ENCODE measurements at places on chromosomes 12 and 14. TPM values are rescaled to one million over a fixed set of nuclear protein-coding genes. Genes with fewer than 3 reads are reported as not detected.
A peak's percentile ranks its signal among the peaks of the same experiment; 100 is the strongest.

Gene TMEM179
- total RNA-seq: 1.4 TPM

Gene GPD1
- 0.81 TPM for total RNA-seq

Gene TBPL2
- total RNA-seq: not detected

Gene MCRS1
- 33.6 TPM for total RNA-seq

Gene OR6C68
- total RNA-seq: not detected

Gene SPX
- total RNA-seq: 0.99 TPM

DNA sequence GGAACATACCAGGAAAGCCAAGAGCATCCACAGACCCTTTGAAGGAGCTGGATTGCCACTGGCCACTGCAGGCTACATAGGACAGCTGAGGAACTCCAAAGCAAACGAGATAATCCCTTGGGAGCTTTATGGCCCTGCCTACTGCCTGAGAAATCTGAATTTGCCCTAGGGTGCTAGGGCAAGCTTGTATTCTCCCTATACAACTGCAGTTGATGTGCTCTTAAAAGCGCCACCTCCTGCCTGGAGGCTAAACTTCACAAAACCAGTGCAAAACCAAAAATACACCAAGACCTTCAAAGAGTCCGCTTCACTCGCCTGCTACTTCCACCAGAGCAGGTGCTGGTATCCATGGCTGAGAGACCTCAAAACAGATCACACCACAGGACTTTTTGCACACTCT, 99.6 kb upstream of the KRR1 start:
- no peak for DNase-seq

DNA sequence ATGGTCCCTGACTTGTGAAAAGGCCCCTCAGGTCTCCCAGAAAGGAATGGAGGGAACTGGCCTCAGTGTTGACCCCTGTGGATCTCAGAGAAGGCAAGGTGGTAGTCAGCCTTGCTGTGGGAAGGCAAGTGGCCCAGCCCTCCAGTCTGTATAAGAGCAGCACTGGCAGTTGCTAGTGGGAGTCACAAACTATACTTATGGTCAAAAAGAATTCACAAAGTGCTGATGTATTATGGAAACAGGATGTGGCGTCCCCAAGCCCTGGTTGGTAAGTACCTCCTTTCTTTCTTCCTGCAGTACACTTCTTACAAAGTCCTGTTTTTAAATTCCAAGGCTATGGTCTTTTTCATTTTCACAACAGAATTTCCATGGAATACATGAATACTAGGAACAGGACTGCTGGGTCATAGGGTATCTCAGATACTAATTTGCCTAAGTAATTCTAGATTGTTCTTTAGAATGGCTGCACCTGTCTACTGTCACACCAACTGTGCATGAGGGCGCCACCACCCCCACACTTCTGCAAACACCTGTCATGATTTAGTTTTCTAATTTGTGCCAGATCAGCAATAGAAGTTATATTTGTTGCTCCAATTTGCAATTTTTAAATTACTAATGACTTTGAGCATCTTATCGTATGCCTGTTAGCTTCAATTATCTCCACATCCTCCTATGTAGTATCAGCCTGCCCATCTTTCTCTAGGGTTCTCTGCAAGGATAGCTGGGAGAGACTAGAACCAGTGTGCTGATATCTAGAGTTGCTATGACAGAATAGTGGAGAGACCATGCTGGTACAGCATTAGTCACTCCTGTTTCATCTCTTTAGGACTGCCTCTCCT, 40.7 kb upstream of the TMEM263 start:
- no peak for DNase-seq

- no peak for DNase-seq
Measured at GRCh38 chr14:90398841-90399540, 2.2 kb downstream of the CALM1 start.

- no peak for DNase-seq
Measured at GRCh38 chr14:72631401-72631800, 262.5 kb downstream of the DPF3 start.

- no peak for DNase-seq
Measured at GRCh38 chr12:28574746-28575592, 384.7 kb downstream of the CCDC91 start.

- DNase-seq: no peak
Measured at GRCh38 chr12:58202933-58203718, 261.8 kb downstream of the ATP23 start.

GRCh38 chr12:94435511-94435927, 24.1 kb downstream of the CEP83 start:
- no peak for DNase-seq

- peak; percentile 92 for DNase-seq
Measured at GRCh38 chr12:53159195-53159839, 21.2 kb upstream of the ZNF740 start.

DNA sequence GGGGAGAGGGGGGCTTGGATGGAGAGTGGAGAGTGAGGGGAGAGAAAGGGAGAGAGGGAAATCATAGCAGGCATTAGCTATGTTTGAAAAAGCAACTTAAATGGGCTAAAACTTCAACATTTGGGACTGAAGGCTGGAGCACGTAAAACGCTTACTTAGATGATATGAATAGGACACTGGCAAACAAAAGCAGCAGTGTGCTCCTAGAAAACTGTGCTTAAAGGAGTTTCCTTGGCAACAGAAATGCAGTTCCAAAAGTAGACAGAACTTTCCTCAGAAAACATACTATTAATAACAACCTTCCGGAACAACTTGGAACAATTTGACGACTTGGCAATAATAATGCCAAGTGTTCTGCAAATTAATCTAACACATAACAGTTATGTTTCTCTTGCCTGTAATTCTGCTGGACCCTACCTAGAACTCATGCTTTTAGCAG, 235.5 kb upstream of the NPAS3 start:
- no peak for DNase-seq

DNA sequence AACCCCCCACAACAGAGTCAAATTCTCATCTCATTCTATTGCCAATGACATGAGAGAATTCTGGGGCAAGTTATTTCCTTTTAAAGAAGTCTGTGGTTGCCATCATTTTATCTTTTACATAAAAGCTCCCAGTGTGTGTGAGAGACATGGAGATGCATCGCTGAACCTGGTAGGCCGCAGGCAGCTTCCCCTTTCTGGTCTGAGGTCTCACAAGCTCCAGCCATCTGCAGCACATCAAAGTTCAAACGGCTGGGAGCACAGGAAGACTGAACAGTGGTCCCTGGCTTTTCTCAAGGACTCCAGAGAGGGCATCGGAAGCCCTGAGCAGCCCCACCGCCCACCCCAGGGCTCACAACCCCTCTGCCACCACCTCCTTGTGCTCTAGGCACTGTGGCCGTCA, 141.7 kb downstream of the RIMBP2 start:
- DNase-seq: no peak

GRCh38 chr12:42099433-42099832, 45.2 kb downstream of the GXYLT1 start:
- no peak for DNase-seq

- DNase-seq: no peak
Measured at GRCh38 chr14:75361041-75361440, 66.8 kb upstream of the JDP2 start.

- no peak for DNase-seq
Measured at GRCh38 chr12:90940872-90941499, 14.0 kb downstream of the CCER1 start.

DNA sequence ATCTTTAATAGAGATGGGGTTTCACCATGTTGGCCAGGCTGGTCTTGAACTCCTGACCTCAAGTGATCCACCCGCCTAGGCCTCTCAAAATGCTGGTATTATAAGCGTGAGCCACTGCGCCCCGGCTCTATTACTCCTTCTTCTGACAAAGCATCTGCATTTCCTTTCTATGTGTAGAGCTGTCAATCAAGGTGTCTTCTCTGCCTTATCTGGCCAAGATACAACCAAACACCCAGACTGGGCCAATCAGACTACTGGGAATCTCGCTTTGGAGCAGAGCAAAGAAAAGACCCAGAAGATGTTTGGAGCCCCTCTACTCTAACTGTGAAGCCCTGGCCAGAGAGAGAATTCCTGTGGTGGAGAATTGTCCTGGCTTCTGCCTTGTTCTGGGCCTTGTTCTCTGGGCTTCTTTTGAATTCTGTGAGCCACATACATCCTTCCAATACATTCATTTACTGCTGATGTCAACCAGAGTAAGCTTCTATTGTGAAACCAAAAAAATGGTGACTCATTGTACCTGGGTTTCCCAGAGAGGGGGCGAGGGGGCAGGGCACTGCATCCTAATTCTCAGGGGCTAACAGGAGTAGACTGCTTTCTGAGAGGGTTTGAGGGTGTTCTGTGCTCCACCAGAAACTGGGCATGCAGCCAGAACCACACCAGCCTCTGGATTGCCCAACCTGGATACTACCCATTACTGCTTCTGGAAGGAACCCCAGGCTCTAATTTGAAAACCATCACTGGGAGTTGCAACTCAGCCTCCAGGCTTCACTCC, 18.8 kb upstream of the FLVCR2 start:
- no peak for DNase-seq

GRCh38 chr14:92783813-92784431, 10.2 kb upstream of the GOLGA5 start:
- no peak for DNase-seq

DNA sequence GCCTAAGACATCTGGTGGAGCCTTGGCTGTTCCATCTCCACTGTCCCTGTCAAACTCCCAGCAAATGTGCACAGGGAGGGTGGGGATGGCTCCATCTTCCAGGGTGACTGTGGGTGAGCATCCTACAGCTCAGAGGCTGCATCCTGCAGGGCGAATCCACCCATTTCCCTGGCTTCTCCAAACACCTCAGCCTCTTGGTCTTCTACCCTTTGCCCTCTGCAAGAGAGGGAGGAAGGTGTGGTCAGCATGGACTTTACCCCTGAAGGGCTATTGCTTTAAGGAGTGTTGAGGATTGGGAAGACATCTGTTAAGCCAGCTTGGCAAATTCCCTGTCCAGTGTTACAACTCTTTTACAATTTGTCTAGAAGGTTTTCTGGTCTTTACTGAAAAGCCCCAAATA, 23.1 kb upstream of the DGLUCY start:
- DNase-seq: no peak

DNA sequence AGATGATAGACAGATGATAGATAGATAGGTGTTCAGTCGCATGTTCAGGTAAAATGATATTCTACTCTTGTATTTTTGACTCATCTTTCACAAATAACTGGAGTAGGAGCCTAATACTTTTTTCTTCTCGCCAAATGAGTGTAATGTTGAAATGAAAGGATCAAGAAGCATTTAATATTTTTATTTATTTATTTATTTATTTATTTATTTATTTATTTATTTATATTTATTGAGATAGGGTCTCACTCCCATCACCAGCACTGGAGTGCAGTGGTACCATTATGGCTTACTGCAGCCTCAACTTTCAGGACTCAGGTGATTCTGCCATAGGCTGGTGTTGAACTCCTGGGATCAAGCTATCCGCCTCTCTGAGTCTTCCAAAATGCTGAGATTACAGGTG, 298.8 kb downstream of the KCNC2 start:
- DNase-seq: no peak

- no peak for DNase-seq
Measured at GRCh38 chr14:60650373-60650961, 1.2 kb upstream of the SIX1 start.

- DNase-seq: no peak
Measured at GRCh38 chr14:65926504-65926903, 514.0 kb downstream of the FUT8 start.

GRCh38 chr12:116790066-116790465, 52.0 kb downstream of the RNFT2 start:
- no peak for DNase-seq

DNA sequence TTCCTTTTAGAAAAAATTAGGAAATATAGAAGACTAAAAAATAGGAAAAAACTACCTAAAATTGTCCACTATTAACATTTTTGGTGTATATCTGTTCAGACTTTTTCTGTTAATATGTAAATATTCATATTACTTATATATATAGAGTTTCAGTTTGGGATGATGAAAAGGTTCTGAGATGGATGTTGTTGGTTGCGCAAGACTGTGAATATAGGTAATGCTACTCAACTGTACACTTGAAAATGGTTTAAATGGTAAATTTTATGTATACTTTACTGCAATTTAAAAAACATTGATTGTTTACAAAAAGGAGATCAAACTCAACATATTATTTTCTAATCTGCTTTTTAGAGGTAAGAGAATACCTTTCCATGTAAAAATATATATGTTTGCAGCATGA, 200.9 kb downstream of the RAD51B start:
- DNase-seq: no peak

GRCh38 chr12:117034249-117034648, 65.0 kb downstream of the TESC start:
- DNase-seq: peak; percentile 22

DNA sequence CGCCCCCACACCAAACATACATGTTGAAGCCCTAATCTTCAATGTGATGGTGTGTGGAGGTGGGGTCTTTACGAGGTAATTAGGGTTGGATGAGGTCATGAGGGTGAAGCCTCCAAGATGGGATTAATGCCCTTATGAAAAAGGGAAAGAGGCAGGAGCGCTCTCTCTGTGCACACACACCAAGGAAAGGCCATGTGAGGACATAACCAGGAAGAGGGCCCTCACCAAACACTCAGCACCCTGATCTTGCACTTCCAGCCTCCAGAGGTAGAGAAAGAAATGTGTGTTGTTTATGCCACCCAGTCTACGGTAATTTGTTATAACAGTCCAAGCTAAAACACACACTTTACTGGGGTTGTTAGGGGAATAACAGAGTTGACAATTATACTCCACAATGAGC, 14.6 kb upstream of the PITPNM2 start:
- DNase-seq: no peak

DNA sequence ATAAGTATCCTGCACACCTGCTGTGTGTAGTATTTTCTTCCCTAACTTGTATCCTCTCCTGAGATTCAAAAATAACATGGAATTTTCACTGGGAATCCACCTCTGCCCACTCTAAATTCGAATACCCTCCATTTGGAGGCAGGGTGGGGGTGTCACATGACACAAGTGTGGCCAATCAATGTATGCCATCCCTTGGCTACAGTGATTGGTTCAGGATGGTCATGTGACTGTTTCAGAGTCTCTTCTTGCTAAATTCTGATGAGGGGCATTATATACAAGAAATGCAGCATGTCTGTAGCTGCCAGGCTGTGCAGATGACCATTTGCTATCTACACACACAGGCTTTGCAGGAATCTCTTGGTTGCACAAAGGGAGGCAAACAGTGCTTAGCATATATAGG, 86.8 kb upstream of the TMEM132C start:
- DNase-seq: no peak

Data from sigmoid colon (tissue), 7 donors.